ENCODE measurements at places on chromosomes 4 and X.

GRCh38 chr4:80322716-80323115 is 12.8 kb upstream of the CFAP299 start:
- no peak for DNase-seq

DNA sequence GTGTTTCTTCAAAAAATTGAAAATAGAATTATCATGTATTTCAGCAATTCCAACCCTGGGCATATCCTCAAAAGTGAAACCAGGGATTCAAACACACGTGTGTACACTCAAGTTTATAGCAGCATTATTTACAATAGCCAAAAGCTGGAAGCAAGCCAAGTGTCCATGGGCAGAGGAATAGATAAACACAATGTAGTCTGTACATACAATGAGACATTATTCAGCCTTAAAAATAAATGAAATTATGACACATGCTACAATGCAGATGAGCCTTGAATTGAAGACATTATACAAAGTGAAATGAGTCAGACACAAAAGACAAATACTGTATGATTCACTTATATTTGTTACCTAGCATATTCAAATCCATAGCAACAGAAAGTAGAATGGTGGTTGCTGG is 853.4 kb downstream of the STIM2 start:
- no peak for DNase-seq

GRCh38 chrX:143788265-143788664 is 67.7 kb upstream of the SPANXN2 start:
- DNase-seq = no peak

GRCh38 chr4:78310007-78310739 is 241.4 kb upstream of the ANXA3 start:
- DNase-seq = no peak

- no peak for DNase-seq
Observed at GRCh38 chr4:128668566-128668965, 140.9 kb upstream of the JADE1 start.

DNA sequence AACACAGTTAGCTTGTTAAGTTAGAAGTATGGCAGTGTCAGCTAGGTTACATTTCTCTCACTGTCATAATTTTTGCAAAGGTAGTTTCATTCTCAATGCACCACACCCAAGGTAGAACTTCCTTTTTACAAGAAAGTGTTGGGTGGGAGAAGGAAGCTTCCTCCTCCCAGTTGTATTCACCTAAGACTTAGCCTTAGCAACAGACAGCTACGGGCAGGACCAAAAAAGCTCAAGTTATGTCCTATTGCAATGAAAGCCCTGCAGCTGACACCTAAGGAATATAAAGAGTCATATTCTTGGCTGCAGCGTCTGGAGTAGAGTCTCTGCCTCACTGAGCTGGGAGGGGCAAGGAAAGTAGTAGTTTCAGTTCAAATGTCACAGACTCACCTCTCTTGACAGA is 25.1 kb upstream of the PRDM8 start:
- no peak for DNase-seq

- no peak for DNase-seq
Observed at GRCh38 chrX:76026292-76026691, 146.6 kb upstream of the PBDC1 start.

All from posterior vena cava (tissue), 2 donors.